ENCODE measurements at places on chromosomes 11 and 22. TPM values are rescaled to one million over a fixed set of nuclear protein-coding genes. Genes with fewer than 3 reads are reported as not detected.

THRSP gene
- total RNA-seq, result not detected

OR51B2 gene
- total RNA-seq, result not detected

DNA sequence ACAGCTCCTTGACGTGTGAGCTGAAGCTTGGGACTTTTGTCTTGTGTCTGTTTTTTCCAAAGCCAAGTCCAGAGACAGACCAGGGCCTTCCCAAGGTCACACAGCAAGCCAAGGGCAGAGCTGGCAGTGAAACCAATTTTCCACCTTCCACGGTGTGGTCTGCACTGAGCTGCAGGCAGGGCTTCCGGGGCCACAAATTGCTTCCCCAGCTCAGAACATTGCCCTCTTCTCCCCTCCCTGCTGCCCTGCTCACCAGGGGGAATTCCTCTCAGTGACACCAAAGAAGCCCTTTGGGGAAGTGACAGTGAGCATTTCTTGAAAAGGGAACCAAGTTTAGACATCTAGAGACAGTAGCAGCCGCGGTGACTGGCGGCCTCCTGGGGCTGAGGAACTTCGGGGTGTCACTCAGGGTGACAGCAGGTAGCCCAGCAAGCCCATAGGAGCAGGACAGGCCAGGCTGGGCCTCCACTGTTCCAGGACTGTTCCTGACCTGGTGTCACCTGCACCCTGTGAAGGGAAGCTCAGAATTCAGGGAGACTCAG lies 9.2 kb downstream of the FXYD2 start:
- H3K4me3 ChIP-seq, result peak overlapping the region; percentile 45
- H3K27me3 ChIP-seq, result peaks cover 3% of the 10 kb centered on the region
- peak overlapping the region; percentile 94 for H3K27ac ChIP-seq
- no peaks in the 10 kb centered on the region for H3K36me3 ChIP-seq
- H3K4me1 ChIP-seq, result peaks cover 54% of the 10 kb centered on the region

DNA sequence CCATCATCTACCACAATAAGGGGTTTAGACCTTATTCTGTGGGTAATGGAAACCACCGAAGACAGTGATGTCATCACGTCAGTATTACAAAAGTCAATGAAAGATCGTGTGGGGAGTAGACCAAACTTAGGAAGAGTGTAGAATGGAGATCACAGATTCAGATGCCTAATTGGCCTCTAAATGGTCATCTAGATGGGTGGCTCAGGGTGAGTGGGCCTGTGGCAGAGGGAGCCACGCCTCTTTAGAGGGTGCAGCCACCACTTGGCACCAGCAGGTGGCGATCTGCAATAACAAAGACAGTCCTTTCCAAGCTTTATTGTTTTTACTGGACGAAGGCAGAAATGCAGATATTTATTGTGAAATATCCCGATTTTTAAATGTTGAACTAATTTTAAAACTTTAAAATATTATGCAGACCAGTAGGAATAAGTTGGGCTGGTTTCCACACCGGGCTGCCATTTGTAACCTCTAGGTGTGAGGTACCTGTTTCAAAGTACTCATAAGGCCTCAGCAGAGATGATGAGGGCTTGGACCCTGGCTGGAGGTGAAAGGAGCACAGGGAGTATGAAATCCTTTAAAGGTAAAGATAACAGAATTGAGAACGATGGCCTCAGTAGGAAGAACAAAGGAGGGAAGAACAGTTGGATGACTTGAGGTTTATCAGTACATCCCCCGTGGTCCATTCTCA lies 222.0 kb downstream of the DBX1 start:
- H3K27ac ChIP-seq, result no peak overlapping the region
- no peak overlapping the region for H3K4me3 ChIP-seq
- peaks cover 7% of the 10 kb centered on the region for H3K27me3 ChIP-seq
- H3K4me1 ChIP-seq, result no peaks in the 10 kb centered on the region
- DNase-seq, result no peak

DNA sequence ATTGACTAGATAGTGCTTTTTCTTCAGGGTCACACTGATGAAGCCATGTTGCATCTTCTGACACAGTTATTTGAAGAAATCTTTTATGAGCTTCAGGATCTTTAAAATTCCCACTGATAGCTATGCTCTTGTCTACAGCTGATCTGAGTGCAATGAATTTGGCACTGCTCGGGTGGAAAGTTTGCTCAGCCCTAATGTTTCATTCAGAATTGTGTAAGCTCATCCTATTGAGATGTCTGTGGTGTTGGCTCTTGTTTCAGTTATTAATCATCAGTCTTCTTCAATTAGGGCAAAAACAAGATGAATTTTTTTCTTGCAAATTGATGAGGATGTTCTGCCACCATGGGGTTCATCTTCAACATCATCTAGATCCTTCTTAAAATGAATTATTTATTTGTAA lies 1387.0 kb upstream of the RAG2 start:
- H3K4me1 ChIP-seq, result no peaks in the 10 kb centered on the region
- DNase-seq, result no peak
- H3K36me3 ChIP-seq, result no peaks in the 10 kb centered on the region
- no peak overlapping the region for H3K27ac ChIP-seq
- no peaks in the 10 kb centered on the region for H3K27me3 ChIP-seq

CLDN25 gene
- not detected for total RNA-seq

DNA sequence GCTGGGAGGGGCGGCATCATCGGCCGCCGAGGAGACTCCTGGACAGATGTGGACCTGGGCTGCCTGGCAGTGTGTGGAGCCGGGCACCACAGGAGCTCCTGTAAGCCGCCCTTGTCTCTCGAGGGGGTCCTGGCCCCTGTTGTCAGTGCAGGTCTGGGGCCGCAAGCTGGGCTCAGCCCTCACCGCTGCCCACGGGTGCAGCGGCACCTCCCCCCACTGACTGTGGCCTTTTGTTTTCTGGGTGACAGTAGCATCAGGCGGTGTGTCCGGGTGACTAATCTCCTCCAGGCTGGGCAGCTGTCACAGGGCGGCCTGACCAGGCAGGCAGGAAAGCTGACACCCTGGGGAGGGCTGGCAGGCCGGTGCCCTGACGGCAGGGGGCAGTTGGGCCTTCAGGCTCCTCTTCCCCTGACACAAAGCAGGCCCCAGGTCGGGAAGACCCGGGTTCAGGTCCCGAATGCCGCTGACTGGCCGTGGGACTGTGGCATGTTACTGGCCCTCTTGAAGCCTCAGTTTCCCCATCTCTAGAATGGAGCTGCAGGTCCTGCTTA lies 16.3 kb downstream of the DGKZ start:
- peaks cover 33% of the 10 kb centered on the region for H3K4me1 ChIP-seq
- no peak overlapping the region for H3K27ac ChIP-seq
- H3K4me3 ChIP-seq, result no peak overlapping the region
- H3K27me3 ChIP-seq, result no peaks in the 10 kb centered on the region
- no peak for DNase-seq

LDHAL6A gene
- not detected for total RNA-seq

- H3K36me3 ChIP-seq, result peaks cover 54% of the 10 kb centered on the region
- H3K4me1 ChIP-seq, result peaks cover 10% of the 10 kb centered on the region
- DNase-seq, result no peak
These were observed 14.6 kb downstream of the RBM4 start for GRCh38 chr11:66653123-66653522.

DNA sequence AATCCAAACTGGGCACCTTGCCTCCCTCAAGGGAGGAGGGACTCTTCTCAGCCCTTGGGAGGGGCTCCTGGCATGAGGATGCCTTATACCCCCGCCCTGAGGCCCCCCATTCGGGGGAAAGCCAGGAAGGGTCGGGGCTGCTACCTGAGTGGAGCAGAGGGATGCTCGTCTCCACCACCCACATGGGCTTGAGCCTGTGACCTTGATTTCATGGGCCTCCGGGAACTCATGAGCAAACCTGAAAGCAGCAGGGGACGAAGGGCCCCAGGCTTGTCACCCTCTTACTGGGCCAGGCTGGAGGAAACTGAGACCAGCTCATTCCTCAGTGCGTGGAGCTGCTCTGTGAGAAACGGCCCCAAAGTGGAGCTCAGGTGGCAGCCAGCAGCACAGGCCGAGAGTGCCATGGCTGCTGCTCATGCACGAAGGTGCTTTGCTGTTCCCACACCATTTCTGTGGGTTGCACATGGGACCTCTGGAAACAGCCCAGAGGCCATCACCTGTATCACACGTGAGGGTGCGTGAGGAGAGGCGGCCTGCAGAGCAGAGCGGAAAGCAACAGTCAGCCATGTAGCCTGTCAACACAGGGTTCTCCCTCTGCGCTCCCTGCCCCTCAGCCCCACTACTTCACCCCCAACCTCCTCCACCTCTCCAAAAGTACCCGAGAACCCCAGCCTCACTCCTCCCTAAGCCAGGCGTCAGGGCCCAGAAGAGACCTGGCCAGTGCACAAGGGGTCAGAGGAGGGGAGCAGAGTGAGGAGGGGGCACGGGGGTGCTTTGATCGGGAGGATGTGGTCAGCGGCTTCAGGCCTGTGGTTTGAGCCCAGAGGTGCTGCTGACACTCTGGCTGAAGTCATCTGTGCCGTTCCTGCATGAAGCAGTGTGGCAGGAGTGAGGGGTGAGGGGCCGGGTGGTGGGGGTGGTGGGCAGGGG lies 14.1 kb upstream of the IL2RB start:
- peak overlapping the region; percentile 91 for H3K27ac ChIP-seq
- peaks cover 78% of the 10 kb centered on the region for H3K4me1 ChIP-seq
- H3K27me3 ChIP-seq, result no peaks in the 10 kb centered on the region
- no peaks in the 10 kb centered on the region for H3K36me3 ChIP-seq
- peak overlapping the region; percentile 65 for H3K4me3 ChIP-seq
- DNase-seq, result peak; percentile 32

BET1L gene
- 46.3 TPM for total RNA-seq

GRCh38 chr11:120702656-120703055 lies 191.1 kb downstream of the GRIK4 start:
- no peak overlapping the region for H3K4me3 ChIP-seq
- no peaks in the 10 kb centered on the region for H3K4me1 ChIP-seq
- no peak overlapping the region for H3K27ac ChIP-seq
- DNase-seq, result no peak
- no peaks in the 10 kb centered on the region for H3K27me3 ChIP-seq
- H3K36me3 ChIP-seq, result no peaks in the 10 kb centered on the region

DNA sequence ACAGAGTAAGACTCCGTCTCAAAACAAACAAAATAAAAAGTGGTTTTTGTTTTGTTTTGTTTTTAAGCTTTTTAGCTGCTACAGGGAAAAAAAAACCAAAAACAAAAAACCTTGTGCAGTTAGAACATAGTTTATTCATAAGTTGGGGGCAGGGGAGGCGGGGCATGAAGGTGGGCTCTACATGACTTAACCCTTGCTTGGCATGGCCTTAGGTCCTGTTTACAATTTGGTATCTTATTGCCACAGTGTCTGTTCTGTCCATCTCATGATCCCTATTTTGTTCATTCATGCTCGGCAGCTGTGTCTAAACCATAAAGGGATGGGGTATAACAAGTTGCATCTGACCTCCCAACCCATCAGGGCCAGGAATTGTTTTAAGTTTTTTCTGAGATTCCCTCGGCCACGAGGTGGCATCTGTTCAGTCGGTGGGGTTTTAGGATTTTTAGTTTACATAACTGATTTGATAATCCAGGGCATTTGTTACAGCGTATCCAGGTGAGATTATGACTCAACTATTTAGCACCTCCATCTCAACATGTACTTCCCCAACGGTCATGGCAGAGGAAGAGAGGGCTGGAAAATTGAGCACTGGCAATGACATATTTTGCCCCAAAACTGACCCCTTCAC lies 6.9 kb downstream of the AP5B1 start:
- H3K4me3 ChIP-seq, result no peak overlapping the region
- H3K36me3 ChIP-seq, result peaks cover 26% of the 10 kb centered on the region
- peaks cover 19% of the 10 kb centered on the region for H3K4me1 ChIP-seq
- no peaks in the 10 kb centered on the region for H3K27me3 ChIP-seq
- DNase-seq, result no peak
- no peak overlapping the region for H3K27ac ChIP-seq

- H3K4me1 ChIP-seq, result no peaks in the 10 kb centered on the region
- no peaks in the 10 kb centered on the region for H3K36me3 ChIP-seq
- no peak overlapping the region for H3K4me3 ChIP-seq
- DNase-seq, result no peak
- H3K27ac ChIP-seq, result no peak overlapping the region
These were observed 1.1 kb upstream of the TTLL8 start for GRCh38 chr22:50058906-50059880.

SEC14L6 gene
- not detected for total RNA-seq

DNA sequence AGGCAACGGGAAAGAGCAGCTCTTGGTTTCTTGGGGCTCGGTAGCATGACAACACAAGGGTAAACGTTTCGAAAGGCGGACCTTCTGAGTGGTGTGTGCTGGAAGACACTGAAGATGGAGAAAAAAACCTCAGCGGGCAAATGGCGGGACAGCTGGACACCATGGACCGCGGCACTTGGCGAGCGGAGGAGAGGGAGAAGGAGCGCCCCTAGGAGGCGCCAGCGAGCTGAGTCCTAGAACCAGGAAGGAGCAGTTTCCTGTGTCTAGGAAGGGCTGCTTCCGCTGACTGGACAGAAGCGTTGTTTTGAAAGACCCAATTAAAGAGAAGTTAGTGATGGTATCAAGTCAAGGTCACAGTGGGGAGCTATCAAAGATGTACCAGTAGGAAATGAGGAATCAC lies 44.0 kb upstream of the OPCML start:
- no peaks in the 10 kb centered on the region for H3K27me3 ChIP-seq
- no peaks in the 10 kb centered on the region for H3K36me3 ChIP-seq

DUSP8 gene
- 1.8 TPM for total RNA-seq

CHRM1 gene
- total RNA-seq, result not detected

DNA sequence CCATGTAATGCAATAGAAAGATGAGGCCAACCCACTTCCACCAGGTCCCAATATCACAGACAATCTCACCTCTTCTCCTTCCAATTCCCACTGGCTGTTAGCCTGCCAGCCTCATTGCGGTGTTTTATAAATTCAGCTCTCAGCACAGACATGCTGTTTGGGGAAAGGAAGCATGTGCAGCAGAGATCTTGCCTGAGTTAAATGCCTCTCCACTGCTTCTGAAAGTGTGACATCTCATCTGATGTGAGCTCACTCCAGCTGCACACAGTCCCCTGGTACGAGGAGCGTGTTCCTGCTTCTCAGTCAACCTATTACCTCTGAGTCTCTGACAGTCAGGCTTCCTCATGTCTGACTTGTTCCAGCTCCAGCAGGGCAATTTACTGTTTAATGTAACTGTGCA lies 122.7 kb upstream of the GUCY1A2 start:
- no peaks in the 10 kb centered on the region for H3K27me3 ChIP-seq
- no peaks in the 10 kb centered on the region for H3K4me1 ChIP-seq
- H3K36me3 ChIP-seq, result no peaks in the 10 kb centered on the region
- no peak overlapping the region for H3K27ac ChIP-seq

GRCh38 chr11:127492029-127492428 lies 491.5 kb upstream of the KIRREL3 start:
- DNase-seq, result no peak
- H3K27me3 ChIP-seq, result no peaks in the 10 kb centered on the region
- no peak overlapping the region for H3K27ac ChIP-seq

FJX1 gene
- total RNA-seq, result 0.09 TPM

DNA sequence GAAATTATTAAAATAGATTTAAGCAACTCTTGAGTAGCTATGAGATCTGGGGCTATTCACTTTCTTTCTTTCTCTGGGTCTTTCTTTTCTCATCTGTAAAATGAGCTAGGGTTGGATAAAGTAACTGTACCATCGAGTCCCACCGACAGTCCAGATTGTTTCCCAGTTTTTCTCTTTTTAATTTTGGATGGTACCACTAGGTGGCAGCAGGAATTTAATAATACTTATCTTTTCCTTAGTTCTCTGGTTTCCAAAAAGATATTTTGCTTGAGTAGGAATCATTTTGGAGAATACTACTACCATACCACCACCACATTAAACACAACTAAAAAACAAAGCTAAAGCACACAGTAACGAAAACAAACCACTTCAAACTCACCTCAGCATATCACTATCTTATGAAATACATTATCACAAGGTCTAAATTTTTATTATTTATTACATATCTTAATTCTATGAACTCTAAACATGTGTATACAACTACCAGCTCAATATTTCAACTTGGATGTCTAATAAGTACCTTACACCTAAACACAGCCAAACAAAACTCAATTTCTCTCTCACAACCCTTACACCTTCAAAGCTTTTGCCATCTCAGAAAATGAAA lies 584.0 kb downstream of the KCNA4 start:
- no peaks in the 10 kb centered on the region for H3K4me1 ChIP-seq
- no peak overlapping the region for H3K27ac ChIP-seq
- DNase-seq, result no peak
- H3K27me3 ChIP-seq, result no peaks in the 10 kb centered on the region
- no peak overlapping the region for H3K4me3 ChIP-seq

SYCE3 gene
- total RNA-seq, result 0.62 TPM
